Activated T-helper 1 cell treated with anti-CD3 and anti-CD28 coated beads, Interleukin-2, amount 50 U/mL, for 16 hours (primary cell): ENCODE measurements at places on chromosomes 7 and 10.

DNA sequence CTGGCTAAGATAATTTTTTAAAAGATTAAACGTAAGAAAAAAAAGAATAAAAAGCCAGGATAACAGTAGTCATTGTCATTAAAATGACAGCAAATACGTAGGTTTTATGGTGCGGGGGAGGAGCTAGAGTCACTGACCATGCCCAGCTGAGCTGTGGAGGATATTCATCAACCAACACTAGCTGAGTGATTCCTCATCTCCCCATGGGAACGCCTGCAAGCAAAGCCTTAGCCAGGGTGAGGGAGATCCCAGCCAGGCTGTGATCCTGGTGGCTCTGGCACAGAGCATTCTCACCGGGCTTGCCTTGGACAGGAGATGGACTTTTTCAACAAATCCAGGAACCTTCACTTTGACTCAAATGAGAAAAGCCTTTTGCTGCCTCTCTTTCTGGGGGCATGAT is 94.2 kb downstream of the HIP1 start:
- no peak for DNase-seq

DNA sequence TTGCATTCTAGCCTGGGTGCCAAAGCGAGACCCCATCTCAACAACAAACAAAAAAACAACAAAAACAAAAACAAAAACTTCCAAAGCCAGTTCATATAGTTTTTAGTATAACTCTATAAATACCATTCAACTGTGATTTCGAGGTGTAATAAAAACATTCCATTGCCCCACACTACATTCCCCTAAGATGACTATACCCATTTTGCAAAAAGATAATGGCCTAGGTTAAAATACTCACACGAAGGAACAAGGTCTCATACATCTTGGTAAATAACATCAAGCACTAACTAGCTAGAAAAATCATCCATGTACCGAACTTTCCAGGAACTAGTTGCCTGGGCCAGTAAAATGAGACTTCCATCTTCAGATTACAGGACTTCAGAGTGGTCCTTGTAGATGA is 55.4 kb downstream of the GLI3 start:
- no peak for DNase-seq

DNA sequence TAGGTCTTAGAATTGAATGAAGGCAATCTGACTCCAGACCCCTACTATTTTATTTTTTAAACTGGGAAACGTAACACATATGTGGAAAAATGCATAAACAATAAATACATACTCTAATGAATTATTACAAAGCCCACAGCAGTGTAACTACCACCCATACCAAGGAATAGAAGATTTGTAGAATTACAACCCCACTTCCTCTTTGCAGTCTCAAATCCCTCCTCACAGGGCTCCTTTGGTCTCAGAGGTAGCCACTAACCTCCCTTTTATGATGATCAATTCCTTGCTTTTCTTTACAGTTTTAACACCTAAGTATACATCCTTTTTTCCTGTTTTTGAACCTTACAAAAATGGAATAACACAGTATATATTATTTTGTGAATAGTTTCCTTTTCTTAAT is 6.7 kb upstream of the CCDC126 start:
- DNase-seq, result no peak

- no peak for DNase-seq
Observed at GRCh38 chr7:32206987-32207386, 136.8 kb upstream of the PDE1C start.

GRCh38 chr7:141837683-141838082 is 3.6 kb downstream of the PRSS37 start:
- no peak for DNase-seq

- DNase-seq, result no peak
Observed at GRCh38 chr7:92790992-92791391, 45.4 kb downstream of the CDK6 start.

DNA sequence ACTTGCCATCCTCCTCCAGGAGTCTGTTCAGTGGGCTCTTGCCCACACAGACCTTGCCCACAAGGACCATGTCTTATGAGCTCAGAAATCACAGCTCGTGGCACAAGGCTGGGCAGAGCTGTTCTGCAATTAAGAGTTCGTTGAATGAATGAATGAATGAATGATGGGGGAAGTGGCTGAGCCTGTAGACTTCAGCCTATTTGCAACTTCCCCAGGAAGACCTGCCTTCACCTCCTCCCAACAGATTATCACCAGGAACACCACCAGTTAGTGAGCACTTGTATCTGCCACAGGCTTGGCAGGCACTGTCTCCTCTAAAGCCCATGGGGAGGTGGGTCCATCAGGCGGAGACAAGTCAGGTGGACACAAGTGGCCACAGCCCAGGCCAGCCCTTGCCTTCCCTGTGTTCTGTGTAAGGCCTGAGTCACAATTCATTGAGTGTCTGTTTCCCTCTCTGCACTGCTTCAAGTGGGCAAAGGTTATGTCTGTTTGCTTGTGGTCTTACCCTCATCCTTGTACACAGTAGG is 1.8 kb upstream of the FGF8 start:
- no peak for DNase-seq

- DNase-seq, result no peak
Observed at GRCh38 chr7:89775459-89775858, 378.8 kb upstream of the STEAP1 start.

- DNase-seq, result no peak
Observed at GRCh38 chr7:32506266-32507054, 11.2 kb downstream of the AVL9 start.

- no peak for DNase-seq
Observed at GRCh38 chr10:98309366-98310355, 41.7 kb upstream of the LOXL4 start.
